GM06990 (cell line): ENCODE measurements at places on chromosomes 16 and 17.

- DNase-seq: no peak
Observed at GRCh38 chr17:40031706-40032105, 16.5 kb downstream of the CSF3 start.

DNA sequence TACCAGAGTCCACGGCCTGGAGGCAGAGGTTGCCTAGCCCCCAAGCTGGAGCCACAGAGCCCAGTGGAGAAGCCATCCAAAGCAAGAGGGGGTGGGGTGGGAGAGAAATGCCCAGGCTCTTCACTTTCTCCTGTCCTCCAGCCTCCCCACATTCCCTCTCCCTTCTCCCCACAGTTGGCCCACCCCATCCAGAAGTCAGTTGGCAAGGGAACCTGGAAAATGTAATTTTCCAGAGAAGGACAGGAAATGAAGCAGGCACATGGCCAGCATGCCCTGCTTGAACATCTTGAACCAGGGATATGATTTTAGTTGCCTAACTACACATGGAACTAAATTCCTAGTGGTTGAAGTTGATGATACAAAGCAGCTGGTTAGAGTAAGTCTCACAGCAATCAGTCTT, 73.3 kb upstream of the IRX6 start:
- no peak for DNase-seq

DNA sequence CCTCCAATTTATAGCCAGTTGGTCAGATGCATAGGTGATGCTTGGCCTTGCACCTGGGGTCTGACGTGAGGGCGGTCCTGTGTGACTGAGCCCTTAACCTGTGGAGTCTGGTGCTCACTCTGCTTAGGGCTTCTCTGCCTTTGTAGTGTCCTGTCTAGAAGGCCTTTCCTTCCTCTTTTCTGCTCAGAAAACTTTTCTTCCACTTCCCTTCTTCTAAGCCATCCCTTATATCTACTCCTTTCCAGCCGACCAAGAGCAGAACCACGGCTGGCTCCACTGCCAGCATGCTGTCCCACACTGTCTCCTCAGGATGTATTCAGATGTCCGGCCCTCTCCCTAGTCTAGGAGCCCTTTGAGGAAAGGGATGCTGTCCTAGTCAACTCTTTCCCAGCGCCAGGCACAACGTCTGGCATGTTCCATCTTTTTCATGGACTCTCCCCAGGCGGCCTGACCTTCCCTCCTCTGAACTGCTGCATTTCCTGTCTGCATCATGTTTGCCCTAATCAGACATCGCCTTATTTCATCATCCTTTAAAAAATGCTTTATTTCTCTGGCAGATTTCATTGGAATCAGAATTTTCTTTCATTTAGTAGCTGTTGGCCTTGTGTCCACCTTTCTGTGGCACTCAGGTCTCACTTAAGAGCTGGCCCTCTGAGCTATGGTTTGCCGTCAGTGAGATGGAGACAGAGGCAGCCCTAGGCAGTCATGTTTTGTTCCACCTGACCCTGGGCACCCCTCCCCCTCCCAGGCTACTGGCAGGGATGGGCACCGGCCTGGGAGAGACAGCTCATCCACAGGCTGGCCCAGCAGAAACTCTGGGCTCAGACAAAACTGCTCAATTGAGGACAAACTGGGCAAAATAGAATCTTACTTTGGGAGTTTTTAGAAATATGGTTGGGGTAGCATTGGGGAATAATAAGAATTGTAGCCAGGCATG, 15.5 kb upstream of the BRCA1 start:
- no peak for DNase-seq

- peak; percentile 88 for DNase-seq
Observed at GRCh38 chr16:48365601-48366164, 19.5 kb downstream of the SIAH1 start.

- no peak for DNase-seq
Observed at GRCh38 chr17:81261582-81262336, 22.6 kb downstream of the NDUFAF8 start.

GRCh38 chr17:81697261-81698044, 5.7 kb upstream of the MRPL12 start:
- no peak for DNase-seq

GRCh38 chr17:33667052-33667509, 374.0 kb upstream of the ASIC2 start:
- DNase-seq: peak; percentile 78

DNA sequence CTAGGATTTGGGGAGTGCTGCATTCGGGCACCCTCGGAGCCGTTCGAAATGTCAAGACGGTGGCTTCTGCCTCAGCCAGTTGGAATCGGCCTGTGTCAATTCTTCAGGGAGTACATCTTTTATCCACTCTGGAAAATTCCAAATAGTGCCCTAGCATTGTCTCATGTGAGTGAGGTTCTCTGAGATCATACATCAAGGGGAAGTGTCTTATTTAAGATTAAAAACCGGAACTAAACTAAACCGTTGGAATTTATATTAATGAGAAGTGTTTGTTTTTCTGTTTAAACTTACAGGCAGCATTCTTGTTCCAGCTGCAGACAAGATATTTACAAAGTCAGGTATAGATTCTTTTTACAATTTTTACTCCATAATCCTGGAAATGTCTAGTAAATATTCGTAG, 56.8 kb downstream of the SLC47A1 start:
- DNase-seq: no peak
